ENCODE measurements at places on chromosomes 1 and 21.

DNA sequence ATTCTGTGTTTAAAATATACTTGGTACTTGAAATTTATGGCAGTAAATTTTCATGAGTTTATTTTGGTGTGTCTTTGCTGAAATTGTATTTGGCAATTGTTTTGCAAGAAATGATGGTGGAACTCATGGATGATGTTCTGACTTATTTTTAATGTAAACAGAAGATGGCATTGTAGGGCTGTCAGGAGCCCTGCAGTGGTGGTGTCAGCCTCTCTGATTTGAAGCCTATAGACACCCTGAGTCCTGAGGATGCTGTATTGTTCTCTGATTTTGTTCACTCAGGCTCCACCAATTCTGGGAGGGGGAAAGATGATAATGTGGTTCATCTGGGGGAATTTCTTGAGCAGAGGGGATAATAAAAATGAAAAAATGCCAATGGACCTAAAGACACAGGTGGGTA is 79.8 kb downstream of the LHX8 start:
- no peak for DNase-seq

GRCh38 chr1:25619101-25619890 is 2.7 kb downstream of the MAN1C1 start:
- DNase-seq: peak; percentile 61

- no peak for DNase-seq
Measured at GRCh38 chr1:35443768-35444518, 113.3 kb downstream of the KIAA0319L start.

DNA sequence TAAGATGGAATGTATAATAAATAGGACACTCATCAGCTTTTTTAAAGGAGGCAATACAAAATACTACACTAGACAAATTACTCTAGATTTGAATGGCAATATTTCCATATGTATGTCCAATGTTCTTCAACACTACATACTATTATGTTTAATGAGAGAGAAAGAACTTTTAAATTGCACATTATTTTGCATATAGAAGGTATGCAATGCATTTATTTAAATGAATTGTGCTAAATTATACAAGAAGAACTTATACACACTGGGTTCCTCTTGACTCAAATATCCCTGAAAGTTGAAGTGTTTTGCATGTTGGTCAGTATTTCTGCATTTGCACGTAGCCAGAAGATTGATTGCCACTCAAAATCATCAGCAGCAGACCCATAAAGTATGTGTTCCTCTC is 839.6 kb downstream of the ADGRL2 start:
- no peak for DNase-seq

DNA sequence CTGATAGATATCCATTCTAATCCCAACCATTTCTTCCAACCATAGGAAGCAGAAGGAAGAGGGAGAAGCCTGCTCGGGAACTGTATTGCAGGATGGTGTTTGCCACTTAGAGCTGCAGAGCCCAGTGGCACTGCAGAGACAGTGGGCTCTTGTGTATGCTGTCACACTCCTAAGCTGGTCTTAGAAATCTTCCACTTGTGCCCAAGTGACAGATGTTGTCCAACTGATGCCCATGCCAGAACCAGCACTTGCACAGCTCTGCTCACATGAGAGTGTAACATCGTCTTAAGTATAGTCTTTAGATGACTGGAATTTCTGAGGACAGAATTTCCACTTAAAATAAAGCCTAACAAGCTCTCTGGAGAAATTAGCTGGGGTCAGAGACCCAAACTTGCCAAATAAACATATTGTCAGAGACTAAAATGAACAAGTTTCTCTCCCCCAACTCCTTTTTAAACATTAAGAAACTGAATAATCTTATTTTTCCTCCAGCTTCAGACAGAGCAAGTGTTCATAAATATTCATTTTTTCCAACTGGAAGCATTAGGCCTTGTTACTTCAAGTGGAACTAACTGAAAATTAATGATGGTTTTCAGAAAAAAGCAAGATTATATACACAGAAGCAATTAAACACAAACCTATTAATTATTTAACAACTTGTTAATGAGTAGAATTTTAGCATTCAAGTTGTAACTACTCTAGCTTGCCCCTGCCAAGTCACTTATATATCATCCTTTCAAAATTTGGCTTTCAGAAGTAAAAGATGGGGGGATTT is 577.3 kb downstream of the AJAP1 start:
- DNase-seq: no peak

- no peak for DNase-seq
Measured at GRCh38 chr1:46568461-46568891, 17.0 kb upstream of the KNCN start.

- no peak for DNase-seq
Measured at GRCh38 chr1:35659589-35659988, 18.3 kb upstream of the PSMB2 start.

DNA sequence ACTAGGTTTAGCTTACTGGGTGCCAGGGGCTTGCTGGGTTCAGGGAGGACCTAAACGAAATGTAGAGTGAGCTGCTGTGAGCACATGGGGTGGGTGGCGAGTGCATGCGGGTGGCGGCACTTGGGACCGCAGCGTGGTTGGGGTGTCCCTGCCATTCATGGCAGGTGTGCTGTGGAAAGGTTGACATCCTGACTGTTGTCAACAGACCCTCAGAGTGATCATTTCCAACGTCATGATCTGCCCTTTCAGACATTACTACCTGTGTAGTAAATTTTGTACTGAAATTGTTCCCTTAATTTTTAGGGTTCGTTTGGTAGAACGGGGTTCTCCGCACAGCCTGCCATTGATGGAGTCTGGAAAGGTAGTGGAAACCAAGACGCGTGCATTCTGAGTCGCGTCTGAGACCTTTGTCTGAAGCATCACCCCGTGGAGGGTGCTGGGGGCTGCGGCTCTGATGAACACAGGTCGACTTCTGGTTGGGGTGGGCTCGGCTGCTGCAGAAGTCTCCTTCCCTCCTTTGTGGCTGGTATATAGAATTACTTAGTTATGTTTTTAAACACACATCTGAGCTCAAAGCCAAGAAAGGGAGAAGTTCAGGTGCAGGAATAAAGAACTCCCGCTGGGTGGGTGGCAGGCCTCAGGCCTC is 43.3 kb downstream of the S100B start:
- DNase-seq: no peak

GRCh38 chr1:228983661-228984060 is 248.4 kb downstream of the RHOU start:
- no peak for DNase-seq

GRCh38 chr1:17265162-17265561 is 16.3 kb downstream of the PADI3 start:
- no peak for DNase-seq

- no peak for DNase-seq
Measured at GRCh38 chr1:178323067-178323466, 173.7 kb downstream of the CLEC20A start.

DNA sequence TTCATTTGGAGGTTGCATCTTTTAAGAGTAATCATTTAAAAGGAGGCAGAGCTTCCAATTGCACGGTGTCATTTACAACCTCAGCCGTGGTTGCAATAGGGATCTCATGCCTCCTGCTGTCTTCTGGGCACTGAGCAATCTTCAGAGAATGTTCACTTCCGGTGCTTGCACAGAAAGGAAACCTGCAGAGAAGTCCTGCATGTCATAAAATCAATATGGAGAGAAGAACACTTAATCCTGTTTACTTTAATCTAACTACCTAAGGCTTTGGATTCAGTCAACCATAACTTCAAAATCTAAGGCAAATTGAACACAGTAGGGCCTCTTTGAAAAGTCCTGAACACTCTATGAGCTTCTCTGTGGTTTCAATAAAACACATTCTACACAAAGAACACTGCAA is 11.3 kb upstream of the MAP10 start:
- DNase-seq: no peak

Measured in B cell (primary cell).